ENCODE measurements at places on chromosomes 4 and X. TPM values are rescaled to one million over a fixed set of nuclear protein-coding genes. Genes with fewer than 3 reads are reported as not detected.

The TRIM60 gene
- total RNA-seq: not detected

The LONRF3 gene
- 0.35 TPM for total RNA-seq

The S100P gene
- 7.2 TPM for total RNA-seq

The MAGEA12 gene
- total RNA-seq: not detected

The NWD2 gene
- total RNA-seq: not detected

The HNRNPH2 gene
- total RNA-seq: 41.7 TPM

The GLA gene
- 29.5 TPM for total RNA-seq

The ANKRD17 gene
- total RNA-seq: 51.2 TPM

The SSX3 gene
- not detected for total RNA-seq

The PAGE5 gene
- not detected for total RNA-seq
